ENCODE measurements at places on chromosomes 2 and 18.

GRCh38 chr2:215722125-215722524 lies 286.3 kb upstream of the FN1 start:
- DNase-seq = no peak

GRCh38 chr2:222751238-222751637 lies 79.8 kb downstream of the MOGAT1 start:
- DNase-seq = no peak

DNA sequence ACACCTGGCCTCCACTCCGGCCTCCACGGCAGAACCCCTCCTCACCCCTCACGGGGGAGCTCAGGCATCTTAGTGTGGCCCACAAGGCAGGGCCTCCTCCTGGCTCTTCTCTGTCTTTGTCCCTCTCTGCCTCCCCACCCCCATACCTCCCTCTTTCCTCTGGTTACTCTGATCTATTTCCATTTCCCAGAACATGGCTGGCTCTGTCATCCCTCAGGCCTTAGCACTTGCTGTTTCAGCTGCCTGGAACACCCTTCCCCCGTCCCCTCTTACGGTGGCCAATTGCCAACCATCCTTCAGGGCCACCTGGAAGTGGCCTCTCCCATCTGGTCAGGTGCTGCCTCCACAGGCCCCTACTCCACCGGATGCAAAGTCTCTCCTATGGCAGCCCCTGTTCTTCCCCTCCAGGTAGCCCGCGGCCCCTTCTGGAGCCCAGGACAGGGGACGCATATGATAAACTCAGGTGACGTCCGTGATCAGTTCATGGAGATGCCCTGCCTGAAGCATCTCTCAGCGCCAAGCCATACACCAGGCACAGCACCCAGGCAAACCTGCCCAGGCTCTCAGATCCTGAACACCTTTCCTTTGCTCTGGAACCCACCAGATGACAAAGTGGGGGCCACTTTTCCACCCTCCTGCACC lies 3.6 kb upstream of the ECEL1 start:
- no peak for DNase-seq

- no peak for DNase-seq
These were observed 12.1 kb downstream of the CFLAR start for GRCh38 chr2:201128033-201128432.

GRCh38 chr2:190407662-190408537 lies at the start of gene MFSD6:
TSS of gene MFSD6 (plus strand) at chr2:190408355. CDS start at chr2:190436030, 27,675 bp downstream.
- peak; percentile 46 for DNase-seq

DNA sequence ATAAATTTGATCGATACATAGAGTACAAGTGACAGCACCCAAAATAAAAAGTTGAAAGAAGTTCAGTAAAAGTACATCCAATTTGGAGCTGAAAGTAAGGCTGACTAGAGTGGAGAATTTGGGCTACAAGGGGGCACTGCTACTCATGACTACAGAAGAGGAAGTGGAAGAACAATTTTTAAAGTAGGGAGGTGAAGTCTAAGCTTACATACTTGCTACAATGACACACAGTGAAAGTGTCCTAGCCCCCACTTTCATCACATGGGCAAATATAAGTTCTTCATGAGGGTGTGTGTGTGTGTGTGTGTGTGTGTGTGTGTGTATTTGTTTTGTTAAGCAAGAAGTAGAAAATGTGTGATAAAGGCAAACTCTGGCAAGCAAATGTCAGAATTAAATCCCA lies 45.7 kb downstream of the MAP3K2 start:
- no peak for DNase-seq

- DNase-seq = no peak
These were observed 2.4 kb upstream of the RNF144A start for GRCh38 chr2:6914828-6915227.

GRCh38 chr2:194802589-194802988 lies 854.4 kb upstream of the SLC39A10 start:
- DNase-seq = no peak

GRCh38 chr2:36748166-36748565 lies 51.7 kb downstream of the VIT start:
- DNase-seq = no peak

DNA sequence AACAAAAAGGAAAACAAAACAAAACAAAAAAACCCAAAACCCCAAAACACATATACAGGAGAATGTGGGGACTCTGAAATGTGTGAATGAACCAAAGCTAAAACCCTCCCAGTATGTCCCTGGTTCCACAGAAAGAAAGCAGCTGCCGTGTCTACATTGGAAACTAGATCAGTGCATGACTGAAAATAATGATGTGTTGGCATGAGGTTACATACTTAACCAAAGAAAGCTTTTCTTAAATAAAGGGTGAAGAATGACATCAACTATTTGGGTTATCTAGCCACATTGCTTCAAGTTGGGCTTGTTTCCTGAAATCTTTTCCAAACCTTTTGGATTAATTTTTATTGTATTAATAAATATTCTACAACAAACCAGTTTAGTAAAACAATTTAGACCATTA lies 91.9 kb upstream of the FN1 start:
- no peak for DNase-seq

- no peak for DNase-seq
These were observed 690.2 kb upstream of the POU3F3 start for GRCh38 chr2:104163611-104164130.

GRCh38 chr18:69365658-69366057 lies 35.0 kb upstream of the DOK6 start:
- DNase-seq = no peak

- no peak for DNase-seq
These were observed 154.9 kb downstream of the DTNA start for GRCh38 chr18:34864836-34865497.

GRCh38 chr18:1435487-1435886 lies 530.8 kb downstream of the ADCYAP1 start:
- DNase-seq = no peak

DNA sequence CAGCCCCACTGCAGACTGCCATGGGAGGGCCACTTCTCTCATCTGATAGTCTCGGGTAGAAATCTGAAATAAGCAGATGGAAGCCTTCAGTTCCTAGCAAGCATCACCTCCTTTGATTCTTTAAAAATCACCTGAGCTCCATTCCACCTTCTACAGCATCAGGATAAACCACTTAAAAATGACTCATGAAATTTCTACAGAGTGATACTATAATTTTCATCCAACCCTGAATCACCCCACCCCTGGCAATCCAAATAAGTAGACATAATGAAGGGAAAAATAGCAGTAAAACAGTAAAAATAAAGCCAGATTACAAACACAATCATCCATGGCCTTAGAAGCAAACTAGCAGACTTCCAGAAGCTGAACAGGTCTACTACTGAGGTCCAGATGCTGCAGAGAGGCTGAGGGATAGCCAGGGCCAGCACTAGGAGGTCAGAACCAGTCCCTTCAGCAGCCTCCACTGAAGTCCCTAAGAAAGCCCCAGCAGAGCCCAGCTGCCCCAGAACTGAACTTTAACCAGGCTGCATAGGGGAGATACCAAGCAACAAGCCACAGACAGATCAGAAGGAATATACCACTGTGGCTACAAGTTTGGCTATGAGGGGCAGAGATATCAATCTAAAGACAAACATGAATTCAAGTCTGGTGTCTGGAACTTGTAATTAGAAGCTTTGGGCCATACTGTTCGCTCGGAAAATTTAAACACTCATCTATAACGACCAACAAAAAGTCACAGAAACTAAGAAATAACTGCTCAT lies 54.7 kb upstream of the RNU4ATAC start:
- DNase-seq = no peak

DNA sequence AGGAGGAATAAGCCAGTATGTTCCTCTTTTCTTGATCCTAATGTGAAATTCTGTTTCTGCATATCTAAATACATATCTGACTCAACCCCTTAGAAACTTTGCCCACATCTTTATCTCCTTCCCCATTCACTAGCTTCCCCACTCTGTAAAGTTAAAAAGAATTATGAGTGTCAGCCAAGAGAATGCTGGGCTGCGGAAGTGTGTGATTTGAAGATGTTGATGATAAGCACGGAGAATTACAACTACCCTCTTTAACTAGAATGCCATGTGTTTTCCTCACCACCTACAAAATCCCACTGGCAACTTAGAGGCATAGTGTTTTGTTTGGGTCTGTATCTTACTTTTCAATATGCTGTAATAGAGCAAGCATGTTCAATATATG lies 490.4 kb upstream of the FANCL start:
- no peak for DNase-seq

GRCh38 chr2:177161741-177162460 lies 50.7 kb upstream of the HNRNPA3 start:
- DNase-seq = peak; percentile 54

DNA sequence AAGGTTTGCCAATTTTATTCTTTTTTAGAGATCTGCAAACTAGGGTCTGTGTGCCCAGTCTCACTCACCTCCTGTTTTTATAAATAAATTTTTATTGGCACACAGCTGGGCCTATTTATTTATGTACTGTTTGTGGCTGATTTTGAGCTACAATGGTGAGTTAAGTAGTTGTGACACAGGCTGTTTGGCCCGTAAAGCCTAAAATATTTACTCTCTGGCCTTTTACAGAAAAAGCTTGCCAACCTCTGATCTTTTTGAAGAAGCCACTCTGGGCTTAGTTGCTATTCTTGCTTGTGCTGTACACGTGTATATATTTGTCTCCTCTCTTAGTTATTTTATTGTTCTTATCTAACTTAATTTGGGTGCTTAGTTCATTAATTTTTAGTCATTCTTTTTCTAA lies 14.5 kb downstream of the NAB1 start:
- no peak for DNase-seq

GRCh38 chr18:21309248-21309647 lies 67.2 kb downstream of the GREB1L start:
- DNase-seq = no peak
